ENCODE measurements at places on chromosomes 6 and 20.

- DNase-seq, result no peak
These were observed 125.3 kb downstream of the PREX1 start for GRCh38 chr20:48702455-48702913.

- DNase-seq, result no peak
These were observed 261.2 kb downstream of the HIVEP2 start for GRCh38 chr6:142683714-142684141.

GRCh38 chr6:39794231-39794630 lies 2.1 kb downstream of the DAAM2 start:
- no peak for DNase-seq

GRCh38 chr20:62742979-62743776 lies 34.5 kb downstream of the NTSR1 start:
- no peak for DNase-seq

DNA sequence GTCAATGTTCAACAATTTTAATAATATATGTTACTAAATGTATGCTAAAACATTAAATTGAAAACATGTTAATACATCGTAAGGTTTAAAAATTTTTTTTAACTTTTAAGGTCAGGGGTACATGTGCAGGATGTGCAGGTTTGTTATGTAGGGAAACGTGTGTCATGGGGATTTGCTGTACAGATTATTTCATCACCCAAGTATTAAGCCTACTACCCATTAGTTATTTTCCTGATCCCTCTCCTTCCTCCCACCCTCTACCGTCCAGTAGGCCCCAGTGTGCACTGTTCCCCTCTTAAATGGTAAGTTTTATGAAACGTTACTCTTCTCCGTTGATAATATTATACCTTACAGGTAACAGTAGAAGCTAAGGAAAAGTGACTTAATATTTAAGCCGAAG lies 15.8 kb downstream of the PDE7B start:
- no peak for DNase-seq
